Psoas muscle (tissue), 8 donors: ENCODE measurements at places on chromosomes 7 and 10. TPM values are rescaled to one million over a fixed set of nuclear protein-coding genes. Genes with fewer than 3 reads are reported as not detected.

PDE6C gene
- not detected for polyA plus RNA-seq

PDK4 gene
- polyA plus RNA-seq: 174 TPM

MACC1 gene
- not detected for polyA plus RNA-seq

GRCh38 chr7:139772873-139773272 lies 4.9 kb downstream of the HIPK2 start:
- no peak for DNase-seq

GRCh38 chr10:101087376-101087775 lies 25.6 kb downstream of the KAZALD1 start:
- no peak for DNase-seq

DNA sequence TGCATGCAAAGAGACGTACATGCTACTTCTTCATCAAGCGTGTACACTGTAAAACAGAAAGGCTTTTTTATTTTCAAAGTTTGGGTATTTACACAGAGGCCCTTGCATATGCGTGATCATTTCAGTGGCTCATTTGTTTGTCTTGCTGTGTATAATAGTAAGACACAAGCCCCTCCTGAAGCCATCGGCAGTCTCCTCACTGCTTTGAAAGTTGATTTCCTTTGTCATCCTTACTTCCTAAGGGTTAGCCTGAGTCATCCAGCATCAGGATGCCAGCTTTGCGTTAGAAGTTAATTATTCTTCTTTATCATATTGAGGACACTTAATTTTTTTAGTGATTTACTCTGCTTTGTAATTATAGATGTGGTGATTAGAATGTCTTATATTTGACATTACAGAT lies 72.5 kb upstream of the CTBP2 start:
- DNase-seq: no peak

DNA sequence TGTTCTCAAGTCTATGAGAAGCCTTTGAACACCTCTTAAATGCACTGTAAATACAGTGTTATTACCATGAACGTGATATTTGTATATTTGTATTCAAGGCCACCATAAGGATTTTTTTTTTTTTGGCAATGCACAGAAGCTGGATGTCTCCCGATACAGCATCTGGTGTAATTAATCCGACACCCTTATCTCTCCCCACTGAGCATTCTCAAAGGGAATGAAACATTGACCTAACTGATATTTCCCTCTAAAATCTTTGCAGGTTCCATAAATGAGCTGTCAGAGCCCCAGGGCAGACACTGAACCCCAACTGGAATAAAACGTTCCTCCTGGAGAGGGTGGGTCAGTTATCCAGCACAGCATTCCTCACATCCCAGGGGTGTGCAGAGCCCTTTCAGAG lies 316.6 kb downstream of the PAXIP1 start:
- DNase-seq: no peak

DNA sequence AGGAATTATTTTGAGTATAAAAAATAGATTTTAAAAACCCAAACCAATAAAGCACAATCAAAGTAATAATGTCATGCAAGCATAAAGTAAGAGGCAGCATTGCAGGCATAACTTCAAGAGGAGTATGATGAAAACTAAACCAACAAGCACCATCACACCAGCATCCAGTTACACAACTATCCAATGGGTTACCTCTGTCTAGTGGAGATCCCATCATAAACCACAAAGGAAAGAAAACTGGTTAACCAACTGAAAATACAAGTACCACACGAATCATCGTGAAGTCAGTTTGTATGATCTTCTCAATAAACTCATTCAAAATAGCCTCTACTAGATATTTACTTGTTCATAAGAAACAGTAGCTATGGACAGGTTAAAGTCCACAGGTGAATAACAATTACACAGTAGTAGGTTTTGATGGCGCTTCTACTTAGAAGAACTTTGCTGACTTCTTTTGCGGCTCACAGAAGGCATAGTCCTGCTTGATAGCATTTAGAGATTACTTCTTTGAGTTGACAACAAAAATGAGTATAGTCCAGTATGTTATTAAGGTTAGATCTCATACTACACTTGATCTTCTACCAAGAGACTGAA lies 116.6 kb downstream of the MICU1 start:
- DNase-seq: no peak

- DNase-seq: peak; percentile 77
Observed at GRCh38 chr7:128361411-128362379, at the start of gene PRRT4. PRRT4 (minus strand) TSS chr7:128361690.

DNA sequence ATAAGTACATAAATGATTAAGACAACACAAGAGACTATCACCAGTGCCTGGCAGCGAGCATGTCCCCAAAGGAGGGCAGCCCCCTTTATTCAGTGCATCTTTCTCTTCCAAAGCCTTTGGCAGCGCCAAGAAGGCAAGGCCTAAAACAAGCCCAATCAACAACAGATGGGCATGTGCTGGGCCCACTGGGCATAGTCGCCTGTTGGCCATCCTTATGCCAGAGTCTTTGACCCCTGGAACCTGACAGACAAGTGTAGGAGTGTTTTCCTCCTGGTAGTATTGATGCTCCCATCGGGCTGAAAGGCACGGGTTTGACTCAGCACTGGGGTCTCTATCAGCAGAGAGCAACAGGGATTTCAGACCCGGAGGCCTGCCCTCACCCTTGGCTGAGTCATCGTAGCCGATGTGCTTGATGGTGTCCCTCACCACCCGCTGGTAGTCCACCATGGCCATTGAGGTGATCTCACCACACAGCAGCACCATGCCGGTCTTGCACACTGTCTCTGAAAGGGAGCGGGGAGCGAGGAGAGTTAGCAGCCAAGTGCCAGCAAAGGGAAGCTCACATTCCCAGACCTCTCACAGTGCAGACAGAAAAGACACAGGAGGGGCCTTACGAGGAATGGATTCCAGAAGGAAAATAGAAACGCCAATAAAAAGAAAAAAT lies 5.8 kb downstream of the MAT1A start:
- DNase-seq: no peak

- no peak for DNase-seq
Observed at GRCh38 chr7:117010375-117011133, 57.3 kb downstream of the ST7 start.

DNA sequence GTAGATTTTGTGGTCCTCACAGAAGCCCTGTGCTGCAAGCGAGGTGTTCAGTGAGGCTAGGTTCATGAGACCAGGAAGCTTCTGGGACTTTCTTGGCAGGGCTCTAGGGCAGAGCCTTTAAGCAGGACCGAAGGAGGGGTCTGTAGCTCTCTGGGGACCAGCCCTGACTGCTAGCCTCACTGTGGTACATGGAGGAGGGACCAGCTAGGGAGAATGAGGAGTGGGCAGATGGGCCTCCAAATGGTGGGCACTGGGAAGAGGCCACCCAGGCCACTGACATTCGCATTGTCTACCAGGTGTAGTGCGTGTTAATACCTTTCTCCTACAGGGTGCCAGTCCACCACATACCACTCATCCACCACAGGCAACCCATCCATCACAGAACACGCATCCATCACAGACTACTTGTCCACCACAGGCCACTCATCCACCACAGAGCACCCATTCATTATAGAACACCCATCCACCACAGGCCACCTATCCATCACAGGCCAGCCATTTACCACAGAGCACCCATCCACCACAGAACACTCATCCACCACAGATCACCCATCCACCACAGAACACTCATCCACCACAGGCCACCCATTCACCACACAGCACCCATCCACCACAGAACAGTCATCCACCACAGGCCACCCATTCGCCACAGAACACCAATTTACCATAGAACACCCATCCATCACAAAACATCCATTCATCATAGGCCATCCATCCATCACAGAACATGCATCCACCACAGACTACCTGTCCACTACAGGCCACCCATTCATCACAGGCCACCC lies 31.6 kb upstream of the ZNF488 start:
- no peak for DNase-seq

DNA sequence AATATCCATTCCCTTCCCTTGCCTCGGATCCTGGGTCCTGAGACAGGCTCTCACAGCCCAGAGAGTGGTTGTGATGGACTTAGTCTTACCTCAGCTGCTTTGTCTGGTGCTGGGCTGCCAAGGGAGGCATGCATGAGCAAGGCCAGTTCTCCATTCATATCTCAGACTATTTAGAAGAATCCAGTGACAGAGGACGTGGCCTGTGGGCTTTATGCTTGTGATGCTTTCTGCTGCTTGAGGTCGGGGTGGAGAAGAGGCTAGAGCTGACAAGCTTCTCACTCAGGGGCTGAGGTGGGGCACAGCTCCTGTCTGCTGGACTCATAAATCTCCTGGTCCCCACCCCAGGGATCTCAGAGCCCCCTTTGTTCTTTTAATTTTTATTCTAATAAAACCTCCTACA lies 66.8 kb downstream of the DNAJC12 start:
- DNase-seq: no peak

- no peak for DNase-seq
Observed at GRCh38 chr7:24665564-24666294, 91.5 kb downstream of the GSDME start.
